NCI-H524 treated with DMSO at 0.1 percent for 48 hours (cell line): ENCODE measurements at places on chromosomes 4 and X.

DNA sequence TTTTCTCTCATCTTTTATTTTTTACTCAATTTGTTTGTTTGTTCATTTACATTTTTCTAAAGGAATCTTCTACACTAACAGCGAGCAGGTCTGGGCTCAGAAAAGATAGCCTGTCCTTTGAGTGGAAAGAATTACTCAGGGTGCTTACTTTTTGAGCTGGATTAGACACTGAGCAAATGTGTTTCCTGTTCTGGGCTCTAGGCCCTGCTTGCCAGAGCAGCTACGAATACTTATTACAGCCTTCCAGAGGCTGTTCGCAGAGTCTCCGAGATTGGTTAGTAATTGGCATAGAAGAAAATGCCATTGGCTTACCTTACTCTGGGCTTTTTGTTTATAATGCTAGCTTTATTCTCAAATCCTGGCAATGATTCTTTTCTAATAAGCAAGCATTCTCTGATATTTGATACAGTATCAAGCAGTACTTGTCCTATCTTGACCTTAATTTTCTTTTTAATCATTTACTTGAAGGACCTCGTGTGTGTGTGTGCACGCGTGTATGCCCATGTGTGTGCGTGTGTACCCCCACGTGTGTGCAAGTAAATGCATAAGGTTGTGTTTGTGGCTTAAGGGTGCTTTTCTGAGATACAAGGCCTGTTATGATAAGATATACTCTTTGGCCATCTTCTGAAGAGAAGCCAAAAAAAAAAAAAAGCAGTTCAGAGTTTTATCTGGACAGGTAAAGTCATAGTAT lies 76.2 kb upstream of the GRXCR1 start:
- DNase-seq = no peak

GRCh38 chr4:185479507-185479971 lies 8.0 kb upstream of the CCDC110 start:
- DNase-seq = no peak

- DNase-seq = no peak
Measured at GRCh38 chrX:120144178-120144844, 14.1 kb upstream of the RHOXF2 start.

DNA sequence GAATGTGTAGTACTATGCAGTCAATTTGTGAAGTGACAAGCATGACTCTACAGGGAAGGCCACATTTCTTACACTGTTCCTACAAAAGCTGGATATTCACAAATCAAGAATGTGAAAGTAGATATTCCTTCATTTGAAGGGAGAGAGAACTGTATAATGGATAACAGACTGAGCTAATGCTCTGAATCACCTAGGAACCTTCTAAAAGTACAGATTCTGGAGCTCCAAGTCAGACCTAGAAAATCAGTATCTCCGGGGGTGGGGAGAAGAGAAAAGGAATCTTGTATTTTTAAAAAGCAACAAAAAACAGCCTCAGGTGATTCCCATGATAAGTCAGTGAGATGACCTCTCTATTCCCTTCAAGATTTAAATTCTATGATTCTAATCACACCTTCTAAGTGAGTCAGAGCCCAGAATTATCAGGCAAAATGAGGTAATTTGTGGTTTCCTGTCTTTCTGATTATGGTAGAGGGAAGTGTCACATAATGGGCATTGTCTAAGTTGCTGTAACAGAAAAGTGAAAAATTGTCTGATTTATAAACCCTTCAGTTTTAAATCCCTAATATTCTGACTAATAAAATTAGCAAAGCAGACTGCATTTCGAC lies 80.9 kb downstream of the IL21 start:
- DNase-seq = no peak

- DNase-seq = no peak
Measured at GRCh38 chrX:44040406-44040805, 67.2 kb upstream of the NDP start.

DNA sequence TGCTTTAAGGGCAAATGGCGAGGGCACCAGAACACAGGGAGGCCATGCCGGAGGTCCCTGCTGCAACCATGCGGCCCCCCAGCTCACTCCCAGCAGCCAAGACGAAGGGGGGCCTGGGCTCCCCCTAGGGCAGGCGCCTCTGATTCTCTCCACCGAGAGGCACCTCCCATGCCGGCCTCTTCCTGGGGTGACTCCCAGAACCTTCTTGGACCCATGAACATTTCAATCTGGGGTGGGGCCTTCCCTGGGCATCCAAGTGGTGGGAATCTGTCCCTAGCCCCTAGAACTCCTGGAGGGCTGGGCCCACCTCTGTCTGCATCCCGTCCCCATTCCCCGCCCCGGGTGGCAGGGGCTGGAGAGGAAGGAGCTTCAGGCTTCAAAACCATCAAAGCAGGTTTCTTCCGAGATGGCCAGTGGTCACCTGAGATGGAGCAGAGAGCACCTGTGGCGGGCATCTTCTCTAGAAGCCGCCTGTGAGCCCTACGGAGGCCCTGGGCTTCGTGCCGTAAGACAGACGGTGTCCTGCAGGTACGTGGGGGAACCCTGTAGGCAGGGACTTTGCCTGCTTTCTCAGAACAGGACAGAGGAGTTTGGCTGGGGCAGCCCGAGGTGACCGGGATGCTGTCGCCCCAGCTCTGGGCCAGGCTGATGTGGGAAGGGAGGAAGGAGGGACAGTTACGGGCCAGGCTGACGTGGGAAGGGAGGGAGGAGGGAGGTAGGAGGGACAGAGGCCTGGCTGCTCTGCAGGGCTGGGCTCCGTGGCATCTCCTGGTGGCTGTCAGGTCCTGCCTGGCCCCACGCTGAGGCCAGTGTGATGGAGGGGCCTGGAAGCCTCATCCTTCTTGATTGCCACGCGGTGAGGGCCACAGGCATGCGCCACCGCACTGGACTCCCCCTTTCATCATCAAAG lies 6.8 kb upstream of the SLC25A6 start:
- no peak for DNase-seq

DNA sequence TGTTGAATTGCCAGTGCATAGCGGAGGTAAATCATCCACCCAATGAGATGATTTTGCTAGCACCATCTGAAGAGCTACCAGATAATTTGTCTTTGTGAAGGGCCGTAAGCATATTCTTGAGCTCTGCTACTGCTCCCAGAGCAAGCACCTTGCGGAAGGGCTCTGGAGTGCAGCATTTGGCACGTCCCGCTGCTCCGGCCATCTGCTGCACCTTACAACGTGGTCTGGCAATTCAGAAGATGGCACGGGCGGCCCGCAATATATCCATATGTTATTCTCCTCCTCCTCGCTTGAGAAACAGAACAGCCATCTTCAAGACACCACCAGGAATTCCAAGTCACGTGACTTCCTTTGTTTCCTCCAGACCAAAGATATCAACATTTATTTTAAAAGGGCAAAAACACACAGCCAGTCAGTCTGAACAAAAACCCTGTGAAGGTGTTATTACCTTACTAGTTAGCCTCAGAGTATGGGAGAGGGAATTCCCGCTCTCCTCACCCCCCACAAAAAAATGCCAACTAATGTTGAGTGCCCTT lies 1095.7 kb upstream of the TENM3 start:
- peak; percentile 15 for DNase-seq

DNA sequence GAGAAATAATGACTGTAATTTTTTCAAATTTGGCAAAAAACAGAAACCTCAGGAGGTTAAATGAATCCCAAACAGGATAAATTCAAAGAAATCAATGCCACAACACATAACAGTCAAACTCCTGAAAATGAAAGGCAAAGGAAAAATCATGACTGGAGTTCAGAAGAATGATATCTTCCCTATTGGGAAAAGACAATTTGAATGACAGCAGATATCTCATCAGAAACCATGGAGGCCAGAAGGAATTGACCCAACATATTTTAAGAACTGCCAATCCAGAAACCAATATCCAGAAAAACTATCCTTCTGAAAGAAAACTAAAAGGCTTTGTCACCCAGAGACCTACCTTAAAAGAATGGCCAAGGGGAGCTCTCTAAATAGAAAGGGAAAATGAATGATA lies 40.1 kb upstream of the MAMLD1 start:
- no peak for DNase-seq

DNA sequence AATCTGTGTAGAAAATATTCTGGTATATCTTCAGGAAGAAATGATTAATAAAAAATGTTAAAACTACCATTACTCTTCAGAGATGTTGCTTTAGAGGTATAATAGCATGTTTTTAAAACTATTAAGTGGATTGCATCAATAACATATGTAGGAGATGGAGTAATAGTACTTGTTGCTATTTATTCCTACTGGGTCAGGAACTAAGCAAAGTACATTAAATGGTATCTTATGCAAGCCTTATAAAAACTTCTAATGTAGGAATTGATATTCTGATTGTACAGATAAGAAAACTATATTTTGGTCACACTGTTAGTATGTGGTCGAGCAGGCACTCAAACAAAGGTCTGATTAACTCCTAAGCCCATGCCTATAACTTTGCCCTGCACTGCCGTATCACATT lies 31.4 kb upstream of the PDLIM5 start:
- DNase-seq = no peak

DNA sequence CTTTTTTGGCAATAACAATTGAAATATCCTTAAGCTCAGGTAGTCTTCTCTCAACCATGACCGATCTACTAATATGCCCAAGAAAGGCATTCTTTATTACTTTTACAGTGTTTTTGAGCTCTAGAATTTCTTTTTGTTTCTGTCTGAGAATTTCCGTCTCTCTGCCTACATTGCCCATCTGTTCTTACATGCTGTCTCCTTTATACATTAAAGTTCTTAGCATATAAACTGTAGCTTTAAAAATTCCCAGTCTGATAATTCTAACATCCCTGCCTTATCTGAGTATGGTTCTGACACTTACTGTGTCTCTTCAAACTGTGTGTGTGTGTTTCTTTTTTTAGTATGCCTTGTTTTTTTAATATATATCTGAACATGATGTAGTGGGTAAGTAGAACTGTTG lies 658.1 kb downstream of the GRID2 start:
- DNase-seq = no peak
